Glutamatergic neuron (in vitro differentiated cells): ENCODE measurements at places on chromosomes 6 and 20.

DNA sequence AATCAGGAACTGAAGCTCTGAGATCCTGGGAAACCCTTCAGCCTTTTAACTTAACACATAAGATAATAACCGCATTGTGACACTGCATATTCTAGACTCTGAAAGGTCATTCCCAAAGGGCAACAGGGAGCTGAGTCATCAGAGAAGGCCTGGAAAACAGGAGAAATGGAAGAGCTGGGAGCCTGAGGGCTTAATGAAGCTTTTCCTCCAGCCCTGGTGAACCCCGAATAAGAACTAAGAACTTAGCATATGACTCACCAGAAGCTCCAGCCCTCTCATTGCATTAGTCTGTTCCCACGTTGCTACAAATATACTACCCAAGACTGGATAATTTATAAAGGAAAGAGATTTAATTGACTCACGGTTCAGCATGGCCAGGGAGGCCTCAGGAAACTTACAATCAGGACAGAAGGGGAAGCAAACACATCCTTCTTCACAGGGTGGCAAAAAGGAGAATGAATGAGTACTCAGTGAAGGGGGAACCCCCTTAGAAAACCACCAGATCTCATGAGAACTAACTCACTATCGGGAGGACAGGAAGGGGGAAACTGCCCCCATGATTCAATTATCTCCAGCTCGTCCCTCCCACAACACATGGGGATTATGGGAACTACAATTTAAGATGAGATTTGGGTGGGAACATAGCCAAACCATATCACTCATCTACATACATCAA lies 648.5 kb downstream of the TFAP2A start:
- no peaks in the 10 kb centered on the region for H3K4me1 ChIP-seq
- no peak for DNase-seq
- no peak overlapping the region for H3K4me3 ChIP-seq
- peaks cover 4% of the 10 kb centered on the region for H3K36me3 ChIP-seq
- H3K27ac ChIP-seq, result no peak overlapping the region
- H3K27me3 ChIP-seq, result no peaks in the 10 kb centered on the region

DNA sequence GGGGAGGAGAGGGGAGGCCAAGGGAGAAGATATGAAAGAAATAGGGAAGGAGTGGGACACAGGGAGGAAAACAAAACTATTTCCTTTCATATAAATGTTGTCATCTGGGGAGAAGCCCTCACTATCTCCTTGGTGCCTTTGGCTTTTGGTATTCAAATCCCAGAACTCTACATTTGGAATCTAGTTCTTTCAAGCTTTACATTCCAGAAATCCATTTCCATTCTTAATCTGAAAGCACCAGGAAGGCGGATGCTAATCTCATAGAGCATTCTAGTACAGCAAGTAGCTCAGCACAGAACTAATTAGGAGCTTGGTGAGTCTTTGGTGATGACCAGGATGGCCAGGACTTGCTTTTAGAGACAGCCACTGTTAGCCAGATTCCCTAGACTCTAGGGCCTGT lies 177.9 kb downstream of the KIF16B start:
- no peaks in the 10 kb centered on the region for H3K36me3 ChIP-seq
- no peaks in the 10 kb centered on the region for H3K4me1 ChIP-seq
- H3K27me3 ChIP-seq, result peaks cover 5% of the 10 kb centered on the region
- H3K27ac ChIP-seq, result no peak overlapping the region
- DNase-seq, result no peak

DNA sequence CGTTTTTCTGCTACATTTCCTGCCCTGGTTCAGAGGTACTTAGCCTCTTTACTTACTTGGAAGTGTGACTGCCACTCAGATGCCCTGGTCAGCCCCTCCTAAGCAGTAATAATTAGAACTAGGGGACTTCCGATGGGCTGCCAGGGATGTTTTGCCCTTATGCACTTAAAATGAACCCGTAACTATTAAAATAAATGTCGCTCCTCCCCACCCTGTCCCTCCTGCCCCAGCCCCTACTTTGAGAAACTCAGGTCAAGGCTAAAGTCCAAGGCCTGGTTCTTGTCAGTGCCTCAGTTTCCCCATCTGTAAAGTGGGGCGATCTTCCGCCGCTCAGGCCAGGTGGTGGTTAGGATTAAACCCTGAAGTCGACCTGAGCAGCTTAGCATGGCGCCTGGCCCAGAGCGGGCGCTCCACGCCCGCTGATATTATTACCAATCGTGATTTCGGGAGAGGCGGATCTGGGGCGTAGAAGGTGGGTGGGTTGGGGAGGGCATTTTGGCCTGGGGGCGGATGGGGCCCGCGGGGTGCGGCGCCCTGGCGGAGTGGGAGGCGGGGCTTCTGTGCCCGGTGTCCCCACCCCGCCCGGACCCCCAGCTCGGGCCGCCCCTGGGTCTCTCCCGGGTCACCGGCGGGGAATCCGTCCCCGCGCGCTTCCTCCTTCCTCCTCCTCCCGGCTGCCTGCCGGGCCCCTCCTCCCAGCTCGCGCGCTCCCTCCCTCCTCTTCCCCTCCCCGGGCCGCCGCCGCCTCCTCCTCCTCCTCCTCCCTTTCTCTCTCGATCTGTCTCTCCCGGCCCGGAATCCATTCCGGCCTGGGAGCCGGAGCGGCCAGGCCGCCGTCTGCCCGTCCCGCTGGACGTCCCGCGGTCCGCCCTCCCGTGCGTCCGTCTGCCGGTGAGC lies at the start of gene SRC:
Gene SRC (plus strand): TSS at position 802 of the 897 bp plus-strand sequence. CDS start 38,014 bp downstream, outside the sequence.
- no peaks in the 10 kb centered on the region for H3K36me3 ChIP-seq
- H3K27ac ChIP-seq, result no peak within 1 kb of the TSS
- H3K27me3 ChIP-seq, result peaks cover 9% of the 10 kb centered on the region
- no peaks in the 10 kb centered on the region for H3K4me1 ChIP-seq

GRCh38 chr6:167341665-167342655 lies 17.1 kb downstream of the TTLL2 start:
- peaks cover 4% of the 10 kb centered on the region for H3K36me3 ChIP-seq
- no peak overlapping the region for H3K4me3 ChIP-seq

DNA sequence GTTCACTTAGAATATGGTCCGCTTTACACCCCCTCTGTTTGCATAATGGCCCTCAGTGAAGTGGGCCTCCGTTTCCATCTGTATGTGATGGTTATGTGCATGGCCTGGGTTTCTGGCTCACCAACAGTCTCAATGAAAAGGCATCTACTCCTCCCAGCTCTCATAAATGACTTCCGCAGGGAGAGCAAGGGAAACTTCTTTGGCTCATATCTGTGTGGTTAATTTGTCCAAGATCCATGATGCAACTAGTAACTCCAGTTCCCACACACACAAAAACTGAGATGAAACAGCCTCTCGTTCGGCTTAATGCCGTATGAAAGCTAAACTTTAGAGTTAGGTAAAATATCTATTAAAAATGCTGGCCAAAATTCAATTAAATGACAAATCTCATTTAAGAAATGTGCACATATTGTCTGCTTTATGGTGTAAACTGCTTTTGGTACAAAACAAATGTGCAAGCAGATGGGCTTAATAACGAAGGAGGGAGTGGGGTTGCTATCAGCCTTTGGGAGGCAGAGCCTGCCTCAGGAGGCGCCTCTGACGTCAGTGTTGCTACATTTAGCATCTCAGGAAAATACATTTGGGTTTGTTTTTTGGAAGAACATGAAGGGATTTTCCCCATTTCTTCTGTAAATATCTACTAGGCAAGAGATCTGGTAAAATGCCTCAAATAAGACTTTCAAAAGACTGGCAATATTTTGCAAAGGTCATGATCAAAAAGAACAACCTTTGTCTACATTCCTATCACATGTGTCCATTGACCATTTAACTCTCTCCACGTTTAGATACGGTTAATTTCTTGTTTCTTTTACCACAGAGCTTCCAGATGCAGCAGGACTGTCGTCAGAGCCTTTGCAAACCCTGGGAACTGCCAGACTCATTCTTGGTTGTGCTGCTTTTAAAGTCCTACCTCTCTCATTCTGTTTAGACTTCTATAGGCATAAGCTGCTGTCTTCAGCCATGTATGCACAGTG lies 96.8 kb downstream of the ARMC2 start:
- H3K4me1 ChIP-seq, result peaks cover 25% of the 10 kb centered on the region
- DNase-seq, result no peak
- H3K27me3 ChIP-seq, result no peaks in the 10 kb centered on the region
